G401 (cell line): ENCODE measurements at places on chromosomes 5 and 9. TPM values are rescaled to one million over a fixed set of nuclear protein-coding genes. Genes with fewer than 3 reads are reported as not detected.

CATSPER3 gene
- total RNA-seq = not detected in 2 replicates

PKN3 gene
- total RNA-seq = 34.8 and 36.7 TPM in 2 replicates

HTR4 gene
- total RNA-seq = not detected in 2 replicates

PCDHA6 gene
- not detected in 2 replicates for total RNA-seq

NEURL1B gene
- total RNA-seq = 0.75 and 1.6 TPM in 2 replicates

ARL14EPL gene
- total RNA-seq = not detected in 2 replicates

NR4A3 gene
- not detected in 2 replicates for total RNA-seq

CCNB1 gene
- total RNA-seq = 361 and 396 TPM in 2 replicates

GRCh38 chr5:389891-390622 lies 52.9 kb upstream of the EXOC3 start:
- no peak for DNase-seq

DNA sequence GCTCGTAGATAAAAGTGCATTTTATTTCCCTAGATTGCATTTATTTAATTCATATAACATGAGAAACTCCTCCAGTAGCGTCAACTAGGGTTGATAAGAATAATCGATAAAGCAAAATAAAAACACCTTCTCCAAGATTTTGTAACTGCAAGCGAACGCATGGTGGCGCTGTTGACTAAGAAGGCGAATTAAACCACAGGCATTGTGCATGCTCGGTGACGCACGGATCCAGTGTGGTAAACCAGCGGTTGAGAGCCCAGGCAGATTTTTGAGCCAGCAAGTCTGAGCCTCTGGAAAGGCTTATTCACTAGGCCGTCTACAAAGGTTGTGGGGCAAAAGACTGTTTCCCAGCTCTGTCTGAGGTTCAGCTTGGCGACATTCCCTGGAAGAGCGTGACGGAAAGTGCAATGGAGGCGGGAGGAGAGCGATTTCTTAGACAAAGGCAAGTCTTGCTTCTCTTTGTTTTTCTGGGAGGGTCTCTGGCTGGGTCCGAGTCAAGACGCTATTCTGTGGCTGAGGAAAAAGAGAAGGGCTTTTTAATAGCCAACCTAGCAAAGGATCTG lies at the start of gene PCDHB3:
PCDHB3 (plus strand) TSS at position 231 of the 563 bp plus-strand sequence; CDS start at position 408, 177 bp downstream.
- peak; percentile 48 for DNase-seq

DNA sequence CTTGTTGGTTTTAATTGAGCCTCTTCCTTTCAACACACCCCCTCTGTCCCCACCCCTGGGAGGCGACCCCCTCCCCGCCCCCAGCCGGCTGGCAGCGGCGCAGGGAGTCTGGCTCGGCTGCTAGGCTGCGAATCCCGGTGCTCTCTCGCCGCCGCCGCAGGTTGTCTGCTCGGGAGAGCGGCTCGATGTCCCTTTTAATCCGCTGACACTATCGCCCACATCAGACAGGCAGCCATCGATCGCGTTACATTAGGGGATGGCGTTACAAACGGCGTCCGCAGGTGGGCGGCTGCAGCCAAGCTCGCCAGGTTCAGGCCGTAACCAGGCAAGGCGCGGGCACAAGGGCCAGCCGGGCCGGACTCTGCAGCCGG lies 1.3 kb downstream of the NR2F1-AS1 start:
- no peak for DNase-seq

GRCh38 chr9:82722561-82722960 lies 340.4 kb downstream of the RASEF start:
- DNase-seq = no peak

DNA sequence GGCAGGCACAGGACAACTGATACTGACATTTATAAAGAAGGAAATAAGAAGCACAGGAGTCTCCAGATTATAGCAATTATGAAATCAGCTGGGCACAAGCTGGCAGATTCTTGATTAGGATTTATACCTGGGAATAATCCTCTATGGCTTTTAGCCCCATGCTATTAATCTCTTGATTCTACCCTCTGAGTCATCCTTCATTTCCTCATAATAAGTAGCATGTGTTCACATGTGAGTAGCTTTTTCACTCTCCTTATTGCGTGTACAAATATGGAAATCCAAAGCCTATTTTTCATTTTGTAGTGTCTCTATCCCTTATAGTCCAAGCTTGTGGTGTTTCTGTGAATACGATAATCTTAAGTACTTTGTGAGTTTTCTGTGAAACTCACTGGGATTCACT lies 185.0 kb upstream of the PRLR start:
- no peak for DNase-seq

DNA sequence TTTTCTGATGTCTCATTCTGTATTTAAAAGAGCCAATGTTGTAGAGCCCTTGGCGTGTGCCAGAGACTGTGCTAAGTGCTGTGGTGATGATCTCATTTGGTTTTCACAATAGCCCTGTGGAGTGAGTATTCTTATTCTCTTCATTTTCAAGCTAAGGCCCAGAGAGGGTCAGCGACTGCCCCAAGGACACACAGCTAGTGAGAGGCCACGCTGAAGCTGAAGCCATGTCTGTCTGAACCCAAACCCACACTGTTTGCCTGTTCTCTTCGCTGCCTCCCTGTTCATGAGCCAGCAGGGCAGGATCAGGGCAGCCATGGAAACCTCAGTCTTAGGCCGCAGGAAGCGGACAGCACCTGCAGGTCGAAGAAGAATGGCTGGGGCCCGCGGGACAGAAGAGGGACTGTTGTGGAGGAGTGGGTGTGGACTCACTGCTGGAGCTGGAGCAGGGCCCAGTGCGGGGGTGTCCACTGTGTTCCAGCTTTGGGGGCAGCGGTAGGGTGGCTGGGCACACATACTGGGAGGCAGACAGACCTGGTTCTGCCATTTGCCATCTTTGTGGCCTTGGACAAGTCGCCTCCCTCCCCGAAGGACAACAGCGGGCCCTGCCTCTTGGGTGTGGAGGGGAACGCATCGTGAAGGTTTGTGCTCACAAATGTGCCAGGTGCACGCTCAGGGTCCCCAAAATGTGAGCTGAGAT lies 257.9 kb upstream of the MVB12B start:
- DNase-seq = no peak

DNA sequence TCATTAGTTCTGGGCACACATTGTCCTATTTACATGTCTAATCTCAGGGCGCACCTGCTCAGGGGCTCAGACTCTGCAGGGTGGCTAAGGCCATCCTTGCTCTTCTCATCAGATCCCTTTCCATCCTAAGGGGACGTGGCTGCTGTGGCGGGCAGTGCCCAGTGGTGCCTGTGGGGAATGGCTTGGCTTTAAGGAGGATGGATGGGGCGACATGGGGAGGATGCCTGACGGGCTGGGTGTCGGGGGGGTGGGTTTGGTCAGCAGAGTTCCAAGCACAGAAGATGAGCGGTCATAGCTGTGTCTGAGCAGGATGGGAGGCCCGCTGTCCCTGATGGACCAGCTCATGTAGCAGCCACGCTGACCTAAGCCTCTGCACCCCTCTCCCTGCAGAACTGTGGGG lies 40.9 kb upstream of the SUSD3 start:
- DNase-seq = no peak

GRCh38 chr5:107574287-107574686 lies 96.5 kb downstream of the EFNA5 start:
- no peak for DNase-seq

DNA sequence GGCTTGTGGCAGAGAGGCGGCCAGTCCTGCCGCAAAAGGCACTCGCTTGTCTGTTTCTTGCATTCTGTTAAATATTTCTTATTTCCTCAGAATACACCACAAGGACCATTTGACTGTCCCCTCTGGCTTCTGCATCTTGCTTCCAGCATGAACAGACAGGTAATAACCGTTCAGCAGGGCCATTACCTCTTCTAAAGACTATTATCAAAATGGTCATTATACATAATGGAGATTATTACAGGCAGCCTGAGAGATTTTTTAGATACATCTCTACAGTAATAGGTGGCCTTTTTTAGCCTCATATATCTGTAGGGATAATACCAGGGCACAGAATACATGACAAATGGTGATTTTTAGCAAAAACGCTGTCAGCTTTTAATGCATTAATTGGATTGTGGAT lies 382.0 kb downstream of the PSAT1 start:
- DNase-seq = no peak

DNA sequence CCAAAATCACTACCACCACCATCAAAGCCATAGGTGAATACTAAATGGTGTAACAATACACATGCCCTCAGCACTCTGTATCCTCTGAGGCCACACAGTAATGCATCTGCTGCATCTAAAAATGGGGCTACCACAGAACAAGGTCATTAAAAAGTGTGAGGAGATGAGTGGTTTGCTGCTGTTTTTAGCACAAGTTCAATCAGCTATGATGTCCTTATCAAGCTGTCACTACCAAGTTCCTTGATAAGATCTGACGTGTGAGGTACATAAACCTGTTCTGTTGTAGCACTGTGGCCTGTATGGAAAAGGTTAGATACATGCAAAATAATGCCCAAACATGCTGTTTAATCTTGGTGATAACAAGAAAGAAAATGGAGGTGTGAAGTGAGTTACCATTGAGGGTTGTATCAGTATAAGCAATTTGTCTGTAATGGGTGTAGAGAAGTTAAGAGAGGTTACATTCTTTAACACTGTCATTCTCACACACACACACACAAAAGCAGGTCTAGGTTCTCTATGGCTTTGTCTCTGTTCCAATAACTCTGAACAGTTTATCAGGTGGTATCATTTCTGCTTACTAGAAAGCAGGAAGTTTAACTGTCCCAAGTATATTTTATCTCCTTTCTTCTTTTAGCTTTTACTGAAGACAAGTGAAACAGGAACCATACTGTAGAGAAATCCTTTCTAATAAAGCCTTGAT lies 252.9 kb downstream of the CWC27 start:
- no peak for DNase-seq

GRCh38 chr5:179272326-179273072 lies 72.8 kb downstream of the ADAMTS2 start:
- no peak for DNase-seq

GRCh38 chr5:1666812-1667588 lies 132.6 kb downstream of the MRPL36 start:
- no peak for DNase-seq

DNA sequence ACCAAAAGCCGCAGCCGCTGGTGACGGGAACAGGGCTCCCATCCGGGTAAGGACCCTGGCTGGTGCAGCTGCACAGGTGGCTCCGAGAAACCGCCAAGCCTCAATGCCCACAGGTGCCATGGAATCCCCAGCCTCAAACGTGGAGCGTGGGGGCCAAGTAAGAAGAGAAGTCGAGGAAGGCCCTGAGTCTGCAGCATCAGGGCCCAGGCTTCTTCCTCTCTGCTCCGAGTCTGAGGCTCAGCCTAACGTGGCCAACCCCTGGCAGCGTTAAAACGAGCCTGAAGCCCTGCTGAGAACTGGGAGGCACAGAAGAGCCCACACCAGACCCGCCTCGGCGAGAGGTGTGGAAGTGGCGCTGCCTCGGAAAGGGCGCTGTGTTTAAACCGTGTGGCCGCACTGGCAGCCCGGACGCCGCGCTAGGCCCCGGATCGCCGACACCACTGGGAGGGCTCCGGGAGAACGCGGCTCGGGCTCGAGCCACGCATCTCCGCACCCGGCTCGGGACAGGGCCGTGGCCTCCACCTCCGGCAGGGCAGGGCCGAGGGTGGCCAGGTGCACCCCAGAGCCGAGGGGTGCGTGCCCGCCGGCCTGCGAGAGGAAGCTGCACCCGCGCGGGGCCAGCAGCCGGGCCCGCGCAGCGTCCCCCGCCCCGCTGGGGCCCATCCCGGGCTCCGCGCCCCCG lies 730 bp downstream of the ZMYND19 start:
- DNase-seq = no peak

GRCh38 chr5:81065492-81065891 lies 105.3 kb downstream of the RASGRF2 start:
- no peak for DNase-seq

DNA sequence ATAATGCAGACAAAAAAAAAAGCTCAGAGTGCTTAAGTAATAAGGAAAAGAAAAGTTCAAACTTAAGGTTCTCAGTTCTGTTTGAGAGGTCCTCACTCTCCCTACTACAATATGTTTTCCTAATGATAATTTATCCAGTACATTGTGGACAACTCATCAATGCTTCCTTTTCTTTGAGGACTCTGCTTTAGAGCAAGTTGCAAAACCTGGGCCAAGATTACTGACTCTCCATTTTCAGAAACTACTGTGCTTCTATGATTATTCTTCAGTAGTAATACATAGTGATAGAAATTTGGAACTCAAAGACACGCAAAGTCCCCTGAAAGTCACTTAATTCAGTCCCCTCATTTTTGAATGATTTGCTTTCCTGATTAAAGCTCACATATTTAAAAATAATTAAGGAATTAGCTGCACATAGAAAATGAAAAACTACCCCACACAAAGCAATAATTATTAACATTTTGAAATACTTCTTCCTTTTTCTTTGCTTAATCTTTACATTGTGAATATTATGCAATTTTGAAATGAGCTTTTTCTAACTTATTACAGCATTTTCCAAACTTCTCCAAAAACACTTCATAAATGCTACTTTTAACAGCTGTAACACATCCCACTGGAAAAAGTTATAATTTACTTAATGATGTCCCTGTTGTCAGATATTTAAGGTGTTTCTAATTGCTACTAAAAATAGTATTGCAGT lies 11.2 kb downstream of the CDKN2A start:
- no peak for DNase-seq
